ENCODE measurements at places on chromosomes 13 and 19.

DNA sequence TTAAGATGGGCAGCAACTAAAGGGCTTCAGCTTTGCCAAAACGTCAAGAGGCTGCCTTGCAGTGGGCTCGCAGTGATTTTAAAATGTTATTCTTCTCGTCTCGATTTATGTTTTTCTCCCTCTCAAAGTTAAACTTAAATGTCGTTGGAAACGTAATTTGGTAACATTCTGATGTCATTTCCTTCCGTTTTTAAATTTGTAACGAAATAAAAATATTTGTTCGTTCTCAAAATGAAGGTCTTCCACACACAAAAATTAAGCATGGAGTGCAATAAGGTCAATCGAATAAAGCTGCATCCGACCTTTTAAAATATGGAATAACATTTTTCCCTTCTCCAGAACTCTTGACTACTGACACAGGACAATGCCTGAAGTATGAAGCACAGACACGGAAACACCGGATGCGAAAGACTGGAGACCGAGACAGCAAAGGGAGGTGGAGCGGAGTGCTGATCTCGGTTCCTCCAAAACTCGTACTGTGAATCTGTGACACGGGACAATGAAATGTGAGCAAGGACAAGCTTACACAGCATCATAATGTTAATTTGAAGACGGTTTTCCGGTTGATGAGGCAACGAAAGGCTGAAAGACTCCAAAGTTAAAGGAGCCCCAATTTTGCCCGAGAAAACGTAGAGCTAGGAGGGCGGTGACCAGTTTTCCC is 850 bp downstream of the MTMR6 start:
- DNase-seq, result no peak

DNA sequence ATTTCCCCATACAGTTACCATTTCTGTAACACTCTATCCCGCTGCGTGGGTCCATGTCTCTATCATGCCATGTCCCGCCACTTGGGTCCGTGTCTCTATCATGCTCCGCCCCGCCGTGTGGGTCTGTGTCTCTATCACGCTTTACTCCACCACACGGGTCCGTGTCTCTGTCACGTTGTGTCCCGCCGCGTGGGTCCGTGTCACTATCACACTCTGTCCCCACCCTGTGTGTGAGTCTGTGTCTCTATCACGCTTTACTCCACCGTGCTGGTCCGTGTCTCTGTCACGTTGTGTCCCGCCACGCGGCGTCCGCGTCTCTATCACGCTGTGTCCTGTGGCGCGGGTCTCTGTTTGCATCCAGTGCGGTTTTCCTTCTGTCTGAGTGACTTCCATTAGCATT is 11.6 kb downstream of the ADPRHL1 start:
- DNase-seq, result no peak

GRCh38 chr19:7980635-7981121 is 24.8 kb downstream of the ELAVL1 start:
- DNase-seq, result no peak

DNA sequence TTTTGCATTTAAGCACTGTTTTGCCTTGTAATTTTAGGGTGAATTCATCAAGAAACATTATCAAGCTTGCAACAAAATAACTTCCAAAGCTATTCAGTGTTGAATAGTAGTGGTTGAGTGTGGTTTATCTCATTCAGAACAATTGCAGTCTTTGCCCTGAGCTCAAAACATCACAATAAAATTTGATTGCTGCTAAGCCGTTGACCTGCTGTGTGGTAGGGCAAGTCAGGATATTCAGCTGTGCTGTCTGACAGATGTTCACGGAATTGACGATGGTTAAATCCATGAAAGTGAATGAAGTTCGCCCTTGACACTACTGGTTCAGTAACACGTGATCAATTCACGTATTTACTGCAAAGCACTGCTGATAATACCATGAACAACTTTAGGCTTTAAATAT is 66.9 kb downstream of the GJA3 start:
- no peak for DNase-seq

- no peak for DNase-seq
Observed at GRCh38 chr19:2523630-2524311, 47.8 kb downstream of the GADD45B start.

GRCh38 chr19:10554760-10555609 is 10.8 kb downstream of the KRI1 start:
- DNase-seq, result no peak

- DNase-seq, result no peak
Observed at GRCh38 chr13:42216422-42216735, 55.6 kb upstream of the AKAP11 start.

- DNase-seq, result no peak
Observed at GRCh38 chr19:42067315-42067888, 2.6 kb downstream of the GRIK5 start.

DNA sequence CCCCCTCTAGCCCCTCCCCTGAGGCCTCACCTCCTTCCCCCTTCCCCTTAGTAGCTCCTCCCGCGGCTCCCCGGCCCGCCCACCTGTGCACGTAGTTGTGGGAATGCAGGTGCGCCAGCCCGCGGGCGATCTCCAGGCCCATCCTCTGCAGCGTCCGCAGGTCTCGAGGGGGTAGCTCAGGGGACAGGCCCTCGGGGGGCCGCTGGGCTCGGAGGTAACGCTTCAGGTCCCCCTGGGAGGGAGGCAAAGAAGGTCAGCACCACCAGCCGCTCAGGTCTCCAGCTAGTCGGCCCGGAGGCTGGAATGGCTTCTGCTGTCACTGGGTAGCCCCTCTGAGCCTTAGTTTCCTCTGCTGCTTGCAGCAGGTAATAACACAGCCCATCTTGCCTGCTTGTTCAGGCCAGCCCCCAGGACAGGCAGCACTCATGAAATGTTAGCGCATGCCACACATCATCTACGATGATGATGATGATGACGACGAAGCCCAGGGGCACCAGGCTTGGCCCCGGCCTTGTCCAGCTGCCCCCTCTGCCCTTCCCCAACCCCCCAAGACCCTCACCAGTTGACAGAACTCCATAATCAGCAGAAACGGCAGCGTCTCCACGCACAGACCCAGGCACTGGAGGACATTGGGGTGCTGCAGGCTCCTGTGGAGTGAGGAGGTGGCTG is 9.2 kb downstream of the LMTK3 start:
- DNase-seq, result peak; percentile 45

GRCh38 chr19:35310811-35311465 is 18.0 kb upstream of the CD22 start:
- DNase-seq, result no peak

GRCh38 chr13:92126399-92126798 is 728.0 kb downstream of the GPC5 start:
- no peak for DNase-seq

DNA sequence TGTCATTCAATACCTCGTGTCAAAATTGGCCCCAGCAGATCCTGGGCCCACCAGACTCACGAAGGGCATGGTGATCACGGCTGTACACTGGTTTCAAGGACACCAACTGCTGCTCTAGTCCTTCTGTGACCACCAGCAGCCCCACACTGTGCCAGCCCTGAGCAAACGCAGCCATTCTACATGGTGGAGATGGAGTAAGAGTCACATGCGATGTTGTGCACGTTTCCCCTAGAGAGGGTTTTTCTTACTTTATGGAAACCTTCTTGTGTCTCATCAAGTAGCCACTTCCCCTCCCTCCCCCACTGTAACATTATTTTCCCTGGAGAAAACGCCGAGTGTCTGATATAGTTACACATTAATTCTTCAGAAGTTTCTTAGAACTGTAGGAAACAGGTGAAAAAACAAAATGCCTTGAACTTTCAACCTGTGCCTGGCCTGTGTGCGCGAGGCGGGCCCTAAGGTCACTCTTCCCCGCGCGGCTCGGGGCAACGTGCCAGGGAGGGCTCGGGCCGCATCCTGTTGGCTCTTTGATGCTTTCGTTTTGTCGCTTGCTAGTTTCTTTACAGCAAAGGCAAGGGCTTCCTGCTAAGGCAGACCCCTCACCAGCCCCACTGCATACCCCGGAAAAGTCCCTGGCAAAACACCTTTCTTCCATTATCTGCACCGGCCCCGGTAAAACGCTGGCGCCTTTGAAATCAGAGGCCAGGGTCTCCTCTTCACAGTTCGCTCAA is 44.6 kb downstream of the GGACT start:
- no peak for DNase-seq

DNA sequence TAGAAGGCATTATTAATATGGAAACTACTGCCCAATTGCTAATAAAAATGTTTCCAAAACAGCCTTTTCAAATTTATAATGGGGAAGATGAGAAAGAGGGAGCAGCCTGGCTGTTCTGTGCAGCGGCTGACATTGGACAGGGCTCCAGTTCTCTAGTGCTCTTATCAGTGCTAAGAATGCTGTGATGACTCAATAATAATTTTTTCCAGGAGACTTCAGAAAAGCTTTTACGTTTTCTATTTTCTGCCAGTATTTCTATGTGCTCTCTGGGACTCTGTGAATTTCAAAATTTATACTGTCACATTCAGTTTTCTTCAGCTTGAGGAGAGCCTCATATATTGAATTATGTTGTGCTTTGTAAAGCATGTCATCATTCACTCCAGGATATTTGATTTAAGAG is 209.6 kb downstream of the VWA8 start:
- no peak for DNase-seq

Data from stimulated activated CD8-positive, alpha-beta memory T cell treated with anti-CD3 and anti-CD28 coated beads, Interleukin-4, amount 100 ng/mL, for 24 hours (primary cell).